A549 treated with CORT108297 at 1 μM for 4 hours (cell line): ENCODE measurements at places on chromosomes 12 and 14. TPM values are rescaled to one million over a fixed set of nuclear protein-coding genes. Genes with fewer than 3 reads are reported as not detected.

MYRFL gene
- total RNA-seq = 0.06 to 0.08 TPM (median 0.07 TPM) in 3 of 5 replicates, not detected in the others

OR11H6 gene
- not detected in 5 replicates for total RNA-seq

KLRB1 gene
- total RNA-seq = not detected in 5 replicates

CLEC2D gene
- total RNA-seq = 0.52 to 0.96 TPM (median 0.72 TPM) in 5 replicates

KCNJ8 gene
- 0.29 to 0.57 TPM (median 0.30 TPM) in 5 replicates for total RNA-seq

TTC7B gene
- total RNA-seq = 16.7 to 22.3 TPM (median 21.1 TPM) in 5 replicates

MYF5 gene
- total RNA-seq = not detected in 5 replicates

BCL2L2 gene
- 17.7 to 23.3 TPM (median 20.7 TPM) in 5 replicates for total RNA-seq

FGF6 gene
- not detected in 5 replicates for total RNA-seq

CLMN gene
- total RNA-seq = 3.2 to 5.6 TPM (median 5.1 TPM) in 5 replicates

POLE2 gene
- total RNA-seq = 11.6 to 14.2 TPM (median 12.7 TPM) in 5 replicates

UNC79 gene
- total RNA-seq = 0.01 to 0.02 TPM (median 0.02 TPM) in 4 of 5 replicates, not detected in the other

CLEC7A gene
- not detected in 5 replicates for total RNA-seq

PIANP gene
- total RNA-seq = 0.68 to 1.2 TPM (median 0.92 TPM) in 5 replicates

GUCY2C gene
- total RNA-seq = 0.02 TPM in 2 of 5 replicates, not detected in the others

DBX2 gene
- not detected in 5 replicates for total RNA-seq

DCAF11 gene
- 19.4 to 24.7 TPM (median 20.5 TPM) in 5 replicates for total RNA-seq

PPM1H gene
- total RNA-seq = 6.3 to 8.1 TPM (median 7.0 TPM) in 5 replicates
